Activated T-helper 1 cell treated with anti-CD3 and anti-CD28 coated beads, Interleukin-12 subunit alpha, Interleukin-12 subunit beta, Interleukin-2, Interleukin-4 antibody, amounts not matched to agents 30 ng/mL and 10 ng/mL and 1 ng/mL, durations not matched to agents 14 hours and 24 hours and 36 hours (primary cell): ENCODE measurements at places on chromosomes 3 and 15.
A peak's percentile ranks its signal among the peaks of the same experiment; 100 is the strongest.

DNA sequence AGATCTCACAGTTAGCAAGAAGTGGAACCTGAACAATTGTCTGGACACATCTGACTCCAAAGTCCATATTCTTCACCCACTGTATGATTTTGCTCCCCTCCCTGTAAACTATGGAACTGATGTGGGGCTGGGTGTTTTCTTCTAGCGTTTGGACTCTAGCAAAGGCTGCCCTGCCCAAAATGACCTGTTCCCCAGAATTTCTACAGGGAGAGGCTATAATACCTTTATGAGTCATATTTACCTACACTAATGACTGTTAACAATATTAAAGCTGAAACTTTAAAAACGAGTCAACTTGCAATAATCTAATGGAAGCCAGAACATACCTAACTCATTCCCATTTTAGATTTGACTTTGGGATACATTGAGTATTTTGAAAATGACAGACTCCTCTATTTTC is 531.2 kb upstream of the CFAP20DC start:
- H3K4me1 ChIP-seq = peaks cover 4% of the 10 kb centered on the region
- no peak overlapping the region for H3K4me3 ChIP-seq
- H3K36me3 ChIP-seq = peaks cover 3% of the 10 kb centered on the region
- no peak overlapping the region for H3K27ac ChIP-seq
- no peak for DNase-seq
- H3K27me3 ChIP-seq = no peaks in the 10 kb centered on the region

DNA sequence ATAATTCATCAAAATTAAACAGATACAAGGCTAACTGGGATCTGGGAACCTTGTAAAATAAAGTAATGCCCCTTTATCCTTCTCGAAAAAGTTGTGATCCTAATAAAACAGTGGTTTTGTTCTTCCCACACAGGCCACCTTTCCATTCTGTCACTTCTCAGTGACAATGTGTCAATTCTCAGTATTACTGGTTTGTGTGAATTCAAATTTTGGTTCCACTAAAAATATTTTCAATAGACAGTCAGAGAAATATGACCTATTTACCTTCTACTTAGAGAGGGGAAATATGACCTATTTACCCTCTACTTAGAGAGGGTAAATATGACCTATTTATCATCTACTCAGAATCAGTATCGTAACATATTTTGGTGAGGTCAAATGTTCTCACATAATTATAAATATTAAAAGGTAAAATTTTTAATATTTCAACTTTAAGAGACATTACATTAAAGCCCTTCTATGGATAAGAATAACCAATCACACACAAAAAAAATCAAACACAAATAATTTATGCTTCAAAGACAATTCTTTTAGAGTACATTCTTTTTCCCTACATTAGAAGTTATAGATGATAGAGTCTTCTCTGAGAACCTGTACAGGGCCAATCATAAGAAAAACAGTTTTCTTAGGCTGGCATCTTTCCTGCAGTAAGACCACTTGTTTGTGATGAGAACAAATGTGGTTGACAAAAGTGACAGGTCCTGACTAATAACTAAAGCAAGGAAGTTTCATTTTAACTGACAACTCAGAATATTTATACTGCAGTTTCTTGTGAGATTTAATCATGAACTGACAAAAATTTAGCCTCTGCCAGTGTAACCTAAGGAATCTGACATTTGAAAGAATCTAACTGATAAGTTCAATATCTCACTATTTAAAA is 323.3 kb downstream of the DIPK2A start:
- no peak overlapping the region for H3K27ac ChIP-seq
- H3K36me3 ChIP-seq = no peaks in the 10 kb centered on the region
- H3K4me3 ChIP-seq = no peak overlapping the region
- peaks cover 5% of the 10 kb centered on the region for H3K27me3 ChIP-seq

- no peak overlapping the region for H3K4me3 ChIP-seq
- no peak overlapping the region for H3K27ac ChIP-seq
- H3K4me1 ChIP-seq = peaks cover 29% of the 10 kb centered on the region
- DNase-seq = no peak
- peaks cover 3% of the 10 kb centered on the region for H3K27me3 ChIP-seq
Observed at GRCh38 chr3:43582866-43583265, 38.9 kb downstream of the ANO10 start.

- H3K4me1 ChIP-seq = no peaks in the 10 kb centered on the region
- no peak overlapping the region for H3K27ac ChIP-seq
- H3K36me3 ChIP-seq = no peaks in the 10 kb centered on the region
- DNase-seq = no peak
- no peak overlapping the region for H3K4me3 ChIP-seq
Observed at GRCh38 chr15:65312400-65312916, 8.0 kb downstream of the RNU5B-1 start.

- H3K4me1 ChIP-seq = no peaks in the 10 kb centered on the region
- DNase-seq = no peak
- no peak overlapping the region for H3K4me3 ChIP-seq
- H3K27ac ChIP-seq = no peak overlapping the region
- no peaks in the 10 kb centered on the region for H3K36me3 ChIP-seq
Observed at GRCh38 chr3:148389916-148390315, 307.8 kb upstream of the AGTR1 start.

GRCh38 chr3:100106094-100106493 is 8.2 kb downstream of the FILIP1L start:
- peaks cover 34% of the 10 kb centered on the region for H3K4me1 ChIP-seq
- H3K27me3 ChIP-seq = no peaks in the 10 kb centered on the region
- H3K4me3 ChIP-seq = no peak overlapping the region

- H3K36me3 ChIP-seq = no peaks in the 10 kb centered on the region
- no peaks in the 10 kb centered on the region for H3K27me3 ChIP-seq
- DNase-seq = no peak
Observed at GRCh38 chr15:87197981-87198380, 1058.6 kb downstream of the NTRK3 start.

DNA sequence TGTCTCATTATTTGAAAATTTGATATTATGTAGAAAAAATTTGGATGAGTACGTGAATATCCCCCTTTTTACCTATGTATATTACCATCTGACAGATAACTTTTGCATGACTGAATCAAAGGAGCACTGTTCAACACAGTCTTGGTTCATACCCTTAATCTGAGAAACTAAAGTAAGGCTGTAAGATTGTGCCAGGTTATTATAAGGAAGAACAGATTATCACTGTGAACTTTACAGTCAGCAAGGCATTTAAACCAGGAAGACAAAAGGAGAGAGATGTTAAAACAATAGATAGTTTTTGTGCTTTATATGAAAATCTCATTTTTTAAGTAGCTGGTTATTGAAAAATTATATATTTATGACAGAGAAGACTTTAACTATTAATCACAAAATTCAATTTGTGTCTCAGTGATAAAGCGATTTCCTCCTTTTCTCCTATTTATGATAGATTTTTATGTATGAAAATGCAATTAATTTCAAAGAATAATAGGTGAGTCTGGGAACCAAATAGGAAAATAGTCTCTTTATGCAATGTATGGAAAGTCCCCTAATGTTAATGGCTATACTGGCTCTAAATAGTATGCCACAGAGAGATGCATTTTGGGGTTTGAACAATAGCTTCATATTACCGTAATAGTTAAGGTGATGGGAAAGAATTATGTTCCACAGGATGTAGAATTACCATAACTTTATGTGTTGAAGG is 33.4 kb downstream of the PLCL2 start:
- peaks cover 7% of the 10 kb centered on the region for H3K36me3 ChIP-seq
- no peak for DNase-seq
- peaks cover 18% of the 10 kb centered on the region for H3K4me1 ChIP-seq

- H3K4me3 ChIP-seq = no peak overlapping the region
- H3K27me3 ChIP-seq = no peaks in the 10 kb centered on the region
- no peaks in the 10 kb centered on the region for H3K36me3 ChIP-seq
- H3K27ac ChIP-seq = no peak overlapping the region
- DNase-seq = no peak
Observed at GRCh38 chr3:54309601-54310000, 187.2 kb downstream of the CACNA2D3 start.

GRCh38 chr15:78418686-78419085 is 19.3 kb upstream of the IREB2 start:
- H3K27ac ChIP-seq = no peak overlapping the region
- no peaks in the 10 kb centered on the region for H3K36me3 ChIP-seq
- no peaks in the 10 kb centered on the region for H3K4me1 ChIP-seq
- DNase-seq = no peak
- no peak overlapping the region for H3K4me3 ChIP-seq

DNA sequence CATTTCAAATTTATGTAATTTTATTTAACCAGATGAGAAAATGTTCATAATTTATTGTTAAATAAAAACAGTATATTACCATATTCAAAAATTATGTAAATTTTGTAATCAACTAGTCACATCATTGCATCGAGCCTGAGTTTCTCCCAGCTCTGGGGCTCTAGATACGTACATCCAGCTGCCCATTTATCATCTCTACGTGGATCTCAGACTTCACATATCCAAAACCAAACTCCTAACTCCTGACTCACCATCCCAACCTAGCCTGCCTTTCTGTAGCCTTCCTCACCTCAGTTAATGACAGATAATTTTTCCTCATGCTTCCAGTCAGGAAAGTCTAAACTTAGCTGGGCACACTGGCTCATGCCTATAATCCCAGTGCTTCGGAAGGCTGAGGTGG is 194.8 kb downstream of the SSR3 start:
- H3K36me3 ChIP-seq = no peaks in the 10 kb centered on the region
- H3K27ac ChIP-seq = no peak overlapping the region
- peaks cover 9% of the 10 kb centered on the region for H3K27me3 ChIP-seq
- H3K4me1 ChIP-seq = no peaks in the 10 kb centered on the region
- DNase-seq = no peak

GRCh38 chr3:20028905-20029331 is 11.3 kb upstream of the KAT2B start:
- no peak overlapping the region for H3K27ac ChIP-seq
- no peaks in the 10 kb centered on the region for H3K27me3 ChIP-seq
- no peaks in the 10 kb centered on the region for H3K4me1 ChIP-seq
- no peak overlapping the region for H3K4me3 ChIP-seq

GRCh38 chr15:58506064-58506490 is 74.3 kb downstream of the LIPC start:
- H3K27ac ChIP-seq = peak overlapping the region; percentile 36
- H3K36me3 ChIP-seq = peaks cover 6% of the 10 kb centered on the region
- peaks cover 40% of the 10 kb centered on the region for H3K4me1 ChIP-seq
- no peak for DNase-seq

- no peak overlapping the region for H3K27ac ChIP-seq
- no peaks in the 10 kb centered on the region for H3K27me3 ChIP-seq
- no peak for DNase-seq
- H3K4me1 ChIP-seq = peaks cover 4% of the 10 kb centered on the region
- peaks cover 47% of the 10 kb centered on the region for H3K36me3 ChIP-seq
- no peak overlapping the region for H3K4me3 ChIP-seq
Observed at GRCh38 chr15:90087454-90088154, 14.7 kb downstream of the IDH2 start.

- H3K27me3 ChIP-seq = no peaks in the 10 kb centered on the region
- H3K27ac ChIP-seq = no peak overlapping the region
- H3K4me3 ChIP-seq = no peak overlapping the region
- H3K4me1 ChIP-seq = peaks cover 16% of the 10 kb centered on the region
- H3K36me3 ChIP-seq = peaks cover 3% of the 10 kb centered on the region
Observed at GRCh38 chr3:122151480-122151879, 32.0 kb upstream of the CASR start.

DNA sequence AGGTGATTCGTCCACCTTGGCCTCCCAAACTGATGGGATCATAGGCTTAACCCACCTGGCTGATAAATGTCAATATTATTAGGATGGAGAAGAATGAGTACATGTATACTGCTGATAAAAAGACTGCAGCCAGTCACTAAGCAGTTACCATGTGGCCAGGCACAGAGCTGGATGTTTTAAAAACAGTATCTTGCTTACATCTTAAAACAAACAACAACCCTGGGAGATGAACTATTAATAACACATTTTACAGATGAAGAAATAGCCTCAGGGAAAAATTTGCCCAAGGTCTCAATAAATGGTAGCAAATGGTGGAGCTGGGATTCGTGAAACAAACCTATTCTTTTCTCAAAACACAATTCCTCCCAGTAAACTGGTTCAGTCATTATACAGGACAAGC is 18.1 kb downstream of the IL17RD start:
- peaks cover 25% of the 10 kb centered on the region for H3K27me3 ChIP-seq
- no peaks in the 10 kb centered on the region for H3K4me1 ChIP-seq
- no peak for DNase-seq
- H3K27ac ChIP-seq = no peak overlapping the region

DNA sequence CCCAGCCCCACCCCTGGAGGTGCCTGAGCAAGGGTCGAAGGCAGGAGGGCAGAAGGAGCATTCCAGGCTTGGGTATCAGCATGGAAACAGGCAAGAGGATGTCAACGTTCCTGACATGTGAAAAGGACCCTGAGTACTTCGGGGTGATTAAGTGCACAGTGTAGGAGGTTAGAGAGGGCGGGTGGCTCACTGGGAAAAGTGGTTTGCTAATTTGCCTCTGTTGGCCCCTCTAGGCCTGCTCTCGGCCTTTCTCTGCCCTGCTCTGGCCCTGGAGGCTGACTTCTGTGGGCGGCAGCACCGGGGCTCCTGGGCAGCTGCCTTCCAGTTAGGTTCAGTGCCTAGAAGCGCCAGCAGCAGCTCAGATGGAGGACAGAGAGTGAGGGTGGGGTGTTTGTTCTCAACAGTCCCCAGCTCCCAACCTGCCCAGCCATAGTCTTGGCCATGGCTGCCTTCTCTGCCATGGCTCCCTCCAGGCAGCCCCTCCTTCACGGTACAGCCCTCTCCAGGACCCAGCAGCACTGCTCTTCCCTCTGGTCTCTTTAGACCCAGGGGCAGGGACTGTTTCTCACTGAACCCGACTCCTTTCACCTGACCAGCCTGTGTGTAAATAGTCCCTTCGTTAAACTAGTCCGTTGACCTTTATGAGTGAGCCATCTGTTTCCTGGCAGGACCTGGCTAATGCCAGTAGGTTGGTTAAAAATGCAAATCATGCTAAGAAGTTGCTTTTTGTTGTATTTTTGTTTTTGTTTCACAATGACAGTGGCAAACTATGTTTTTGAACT is 107.1 kb upstream of the TPM1 start:
- no peak overlapping the region for H3K27ac ChIP-seq
- no peaks in the 10 kb centered on the region for H3K4me1 ChIP-seq
- no peak for DNase-seq
- H3K4me3 ChIP-seq = no peak overlapping the region
- H3K27me3 ChIP-seq = peaks cover 23% of the 10 kb centered on the region

DNA sequence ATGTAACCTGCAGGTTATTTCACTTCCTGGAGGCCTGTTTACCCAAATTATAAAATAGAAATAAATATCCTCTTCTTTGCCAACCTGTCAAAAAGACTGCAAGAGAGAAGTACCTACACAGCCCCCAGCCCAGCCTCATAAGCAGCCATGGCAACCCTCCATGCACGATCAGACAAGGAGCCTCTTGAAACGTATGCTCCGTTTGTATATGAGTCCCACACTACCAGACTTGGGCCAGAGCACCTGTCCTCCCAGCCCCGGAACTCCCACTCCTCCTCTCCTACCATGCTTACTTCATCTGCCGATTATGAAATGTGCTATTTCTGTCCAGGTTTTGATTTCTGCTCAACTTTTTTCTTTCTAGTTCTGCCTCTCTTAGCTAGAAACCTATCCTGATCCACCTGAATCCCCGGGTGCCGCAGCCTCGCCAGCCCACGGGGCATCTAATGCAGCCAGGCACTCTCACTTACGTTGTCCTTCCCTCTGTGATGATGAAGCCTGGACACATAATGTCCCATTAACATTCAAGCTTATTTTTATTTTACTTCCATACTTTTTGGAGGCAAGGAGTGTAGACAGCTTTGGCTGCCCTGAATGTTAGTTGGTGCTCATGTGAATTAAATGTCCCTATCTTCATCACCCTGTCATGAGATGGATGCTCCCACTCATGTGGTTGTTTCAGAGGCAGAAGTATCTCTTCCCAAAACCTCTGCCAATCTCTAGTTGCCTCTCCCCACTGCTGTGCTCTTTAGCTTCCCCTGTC is 73.8 kb downstream of the MB21D2 start:
- DNase-seq = no peak
- peaks cover 76% of the 10 kb centered on the region for H3K4me1 ChIP-seq
- peaks cover 2% of the 10 kb centered on the region for H3K27me3 ChIP-seq
- H3K36me3 ChIP-seq = peaks cover 20% of the 10 kb centered on the region
